T-helper 9 cell (primary cell): ENCODE measurements at places on chromosomes 16 and 17.

GRCh38 chr16:71218306-71218963 lies 12.1 kb downstream of the HYDIN start:
- no peak for DNase-seq

GRCh38 chr16:54936201-54936978 lies 5.7 kb downstream of the IRX5 start:
- no peak for DNase-seq

DNA sequence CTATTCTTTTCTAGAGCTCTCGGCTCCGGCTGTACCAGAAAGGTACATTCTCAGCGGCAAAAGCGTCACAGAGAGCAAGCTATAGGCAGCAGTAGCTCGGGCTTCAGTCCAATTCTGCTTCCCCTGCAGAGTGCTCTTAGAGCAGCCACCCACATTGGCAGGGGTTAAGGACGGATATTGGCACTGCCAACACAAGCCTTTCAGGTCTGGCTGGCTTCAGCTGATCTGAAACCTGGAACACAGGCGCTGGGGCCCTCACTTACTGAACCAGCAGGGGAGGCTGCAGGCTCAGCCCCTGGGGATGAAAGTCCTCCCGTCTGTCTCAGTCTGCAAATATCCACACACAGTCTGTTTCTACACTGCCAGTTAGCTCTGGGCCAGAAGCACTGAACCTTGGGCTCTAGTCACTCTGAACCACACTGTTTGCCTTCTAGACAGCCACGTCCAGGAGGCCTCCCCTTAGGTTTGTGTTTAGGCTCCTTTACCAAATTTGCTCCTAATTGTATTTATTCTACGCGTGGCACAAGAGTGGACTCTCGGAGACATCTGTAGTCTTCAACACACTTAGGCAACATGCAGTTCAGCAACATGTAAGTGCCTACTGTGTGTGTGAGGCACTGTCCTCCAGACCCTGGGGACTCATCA lies 40.1 kb downstream of the HIC1 start:
- no peak for DNase-seq

- DNase-seq: no peak
Measured at GRCh38 chr17:66467766-66468165, 165.4 kb downstream of the PRKCA start.

DNA sequence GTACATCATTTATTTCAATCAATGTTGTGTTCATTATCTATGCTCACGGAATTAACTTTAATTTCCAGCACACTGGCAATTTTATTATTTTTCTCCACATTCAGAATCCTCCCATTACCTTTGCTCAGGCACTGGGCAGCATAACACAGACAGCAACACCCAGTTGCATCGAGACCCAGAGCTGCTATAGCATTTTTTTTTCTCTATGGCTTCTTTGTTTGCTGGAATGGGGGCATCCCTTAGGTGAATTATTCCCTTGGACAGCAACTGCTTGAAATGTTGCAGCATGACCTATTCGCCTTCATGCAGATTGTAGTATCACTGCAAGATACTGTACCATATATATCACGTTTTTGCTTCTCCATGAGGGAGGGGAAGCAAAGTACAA lies 88.8 kb downstream of the CHD9NB start:
- no peak for DNase-seq

GRCh38 chr17:78125976-78126894 lies 2.3 kb downstream of the TMC6 start:
- no peak for DNase-seq

- no peak for DNase-seq
Measured at GRCh38 chr16:28865722-28866453, 2.2 kb downstream of the SH2B1 start.

- DNase-seq: no peak
Measured at GRCh38 chr17:82241183-82241925, 12.5 kb downstream of the SLC16A3 start.

DNA sequence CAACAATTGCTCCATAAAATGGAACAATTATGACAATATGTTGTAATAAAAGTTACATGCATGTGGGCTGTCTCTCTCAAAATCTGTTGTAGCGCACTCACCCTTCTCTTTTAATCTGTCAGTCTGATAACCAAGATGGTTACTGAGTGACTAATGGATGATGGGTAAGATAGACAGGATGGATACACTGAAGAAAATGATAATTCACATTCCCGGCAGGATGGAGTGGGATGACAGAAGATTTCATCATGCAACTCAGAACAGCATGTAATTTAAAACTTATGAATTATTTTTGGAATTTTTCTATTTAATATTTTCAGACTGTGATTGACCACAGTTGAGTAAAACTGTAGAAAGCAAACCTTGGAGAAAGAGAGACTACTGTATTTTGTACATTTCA lies 30.5 kb downstream of the CDH13 start:
- no peak for DNase-seq

DNA sequence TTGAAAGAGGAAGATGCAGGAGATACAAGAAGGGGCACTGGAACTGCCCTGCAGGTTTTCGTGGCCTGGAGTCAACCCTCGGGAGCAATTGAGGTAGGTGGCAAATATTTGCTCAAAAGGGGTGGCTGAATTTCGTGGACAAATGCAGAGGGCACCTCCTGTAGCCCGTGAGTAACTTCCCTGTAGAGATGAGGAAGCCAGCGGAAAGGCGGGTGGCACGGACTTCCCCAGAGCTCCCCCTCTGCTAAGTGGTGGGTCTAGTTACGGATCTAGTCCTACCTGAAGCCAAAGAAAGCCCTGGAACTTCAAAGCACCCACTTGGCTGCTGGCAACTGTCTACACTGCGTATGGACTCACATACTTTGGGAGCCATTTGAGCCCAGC lies 1.0 kb upstream of the ATP2C2 start:
- DNase-seq: no peak

DNA sequence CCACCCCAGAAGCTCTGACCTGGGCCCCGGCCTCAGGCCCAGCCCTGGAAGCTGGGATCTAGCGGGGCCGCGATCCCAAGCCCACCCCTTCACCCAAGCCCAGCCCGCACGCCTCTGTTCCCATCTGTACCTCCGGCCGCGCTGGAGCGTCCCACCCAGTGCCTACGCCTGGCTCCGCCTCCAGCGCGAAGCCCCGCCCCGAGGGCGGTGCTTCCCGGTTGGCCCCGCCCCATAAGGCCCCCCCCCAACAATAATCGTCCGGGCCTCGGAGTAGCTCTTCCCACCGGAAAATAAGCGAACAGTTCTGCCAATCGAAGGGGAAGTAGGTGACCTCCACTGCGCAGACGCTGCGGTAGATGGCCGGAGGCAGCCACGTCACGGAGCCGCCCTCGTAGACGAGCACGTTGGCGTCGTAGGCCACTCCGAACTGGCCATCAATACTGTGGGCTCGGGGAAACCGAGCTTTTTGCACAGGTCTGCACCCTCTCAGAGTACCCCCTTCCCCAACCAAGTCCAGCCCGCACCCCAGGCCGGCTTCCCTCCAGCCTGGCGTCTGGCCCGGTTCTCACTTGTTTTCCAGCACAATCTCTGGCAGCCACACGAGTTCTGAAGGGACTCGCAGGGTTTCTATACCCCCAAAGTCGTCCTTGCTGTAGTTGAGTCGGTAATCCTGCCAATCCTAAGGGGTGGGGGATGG lies 1.1 kb downstream of the CHRNE start:
- DNase-seq: peak; percentile 27

DNA sequence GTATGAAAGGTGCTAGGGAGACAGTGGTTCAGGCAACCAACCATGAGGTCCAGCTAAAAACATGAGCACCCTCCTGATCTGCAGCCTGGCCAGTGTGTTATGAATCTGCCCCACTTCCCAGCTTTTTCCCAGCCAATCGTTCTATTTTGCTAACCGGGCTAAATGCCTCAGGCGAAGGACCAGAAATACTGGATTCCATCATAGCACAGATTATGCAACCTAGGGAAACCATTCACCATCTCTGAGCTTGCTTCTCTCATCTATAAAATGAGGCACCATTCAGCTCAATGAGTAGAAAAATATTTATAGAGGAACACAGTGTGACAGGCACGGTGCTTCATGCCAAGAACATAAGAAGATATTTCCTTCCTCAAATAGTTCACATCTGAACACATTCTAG lies 45.2 kb upstream of the NUDT7 start:
- no peak for DNase-seq

DNA sequence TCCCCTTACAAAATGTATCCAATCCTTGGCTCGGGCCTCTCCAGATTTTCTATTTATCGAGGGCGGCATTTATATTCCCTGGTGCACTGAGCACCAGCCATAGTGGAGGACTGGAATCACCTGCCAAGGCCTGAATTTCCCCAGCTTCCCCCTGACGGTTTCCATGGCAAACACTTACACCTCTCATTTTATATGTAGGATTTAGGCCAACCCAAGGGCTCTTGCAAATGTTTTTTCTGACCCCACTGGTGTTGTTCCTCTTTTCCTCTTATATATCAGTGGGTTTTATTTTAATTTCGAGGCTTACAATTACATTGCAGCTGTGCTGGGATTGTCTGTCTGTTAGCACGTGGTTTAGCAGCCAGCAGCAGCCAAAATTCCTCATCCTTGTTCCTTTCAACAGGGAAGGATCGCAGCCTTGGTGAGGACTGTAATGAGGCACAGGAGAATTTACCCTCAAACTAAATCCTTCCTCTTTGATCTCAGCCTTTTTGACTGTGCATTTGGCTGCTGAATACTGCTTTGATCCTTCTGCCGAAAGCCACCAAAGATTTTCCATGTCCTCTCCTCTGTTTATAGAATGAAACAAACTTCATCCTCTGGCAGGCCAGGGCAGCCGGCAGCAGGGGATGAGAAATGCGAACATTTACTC lies 26.5 kb upstream of the CES5A start:
- DNase-seq: no peak

- DNase-seq: no peak
Measured at GRCh38 chr17:77403854-77404253, 263.1 kb downstream of the SEC14L1 start.

DNA sequence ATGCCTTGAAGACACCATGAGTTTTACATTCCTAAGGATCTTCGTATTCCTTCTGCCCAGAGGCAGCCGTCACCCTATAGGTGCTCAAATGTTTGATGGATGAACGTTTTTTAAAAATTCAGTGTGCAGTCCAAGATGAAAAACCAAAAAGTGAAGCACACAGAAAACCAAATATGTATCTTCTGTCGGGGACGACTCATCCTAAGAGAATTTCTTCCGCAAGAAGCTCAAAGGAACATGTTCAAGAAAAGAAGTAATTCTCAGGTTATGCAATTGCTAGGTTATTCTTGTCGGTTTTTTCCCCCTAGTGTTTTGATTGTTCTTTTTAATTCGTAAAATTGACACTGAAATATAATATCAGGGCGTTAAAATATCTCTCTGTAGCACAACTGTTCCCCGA lies 1.4 kb downstream of the CENPV start:
- DNase-seq: no peak

GRCh38 chr17:81371910-81372760 lies 23.1 kb upstream of the BAHCC1 start:
- DNase-seq: no peak

DNA sequence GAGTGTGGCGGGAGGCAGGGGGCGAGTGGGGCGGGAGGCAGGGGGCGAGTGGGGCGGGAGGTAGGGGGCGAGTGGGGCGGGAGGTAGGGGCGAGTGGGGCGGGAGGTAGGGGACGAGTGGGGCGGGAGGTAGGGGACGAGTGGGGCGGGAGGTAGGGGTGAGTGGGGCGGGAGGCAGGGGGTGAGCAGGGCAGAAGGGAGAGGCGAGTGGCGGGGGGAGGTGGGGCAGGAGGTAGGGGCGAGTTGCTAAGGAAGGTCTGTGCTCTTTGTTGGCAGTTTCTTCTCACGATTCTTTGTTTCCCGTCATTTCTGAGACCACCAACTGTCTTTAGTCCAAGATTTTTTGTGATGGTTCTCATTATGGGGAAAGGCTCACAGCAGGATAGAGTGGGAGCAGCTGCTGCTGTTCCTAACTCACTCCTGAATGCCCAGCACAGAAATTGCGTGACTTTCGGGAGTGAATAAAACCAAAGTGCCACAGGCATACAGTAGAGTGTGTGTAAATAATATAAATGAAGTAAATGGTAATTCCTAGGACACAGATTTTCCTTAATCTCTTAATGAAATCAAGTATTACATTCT lies 44.7 kb downstream of the COG7 start:
- no peak for DNase-seq

DNA sequence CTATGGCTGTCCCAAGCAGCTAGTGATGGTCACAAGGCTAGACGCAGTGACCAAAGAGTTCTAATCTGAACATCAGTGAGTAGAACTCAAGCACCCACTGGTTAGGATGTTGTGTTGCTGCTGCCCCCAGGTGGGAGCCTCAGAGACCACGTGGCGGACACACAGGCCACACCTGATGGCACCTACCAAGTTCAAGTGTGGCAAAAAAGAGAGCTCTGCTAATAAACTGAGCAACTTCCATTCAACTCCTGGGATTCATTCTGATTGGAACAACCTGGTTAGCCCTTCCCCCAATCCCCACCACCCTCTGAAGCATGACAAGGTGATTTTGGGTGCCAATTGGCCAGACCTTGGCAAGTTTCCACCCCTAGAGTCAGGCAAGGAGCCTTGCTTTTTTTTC lies 3.5 kb upstream of the LCMT1 start:
- DNase-seq: no peak

- DNase-seq: no peak
Measured at GRCh38 chr17:49989518-49989880, 5.5 kb downstream of the DLX3 start.

DNA sequence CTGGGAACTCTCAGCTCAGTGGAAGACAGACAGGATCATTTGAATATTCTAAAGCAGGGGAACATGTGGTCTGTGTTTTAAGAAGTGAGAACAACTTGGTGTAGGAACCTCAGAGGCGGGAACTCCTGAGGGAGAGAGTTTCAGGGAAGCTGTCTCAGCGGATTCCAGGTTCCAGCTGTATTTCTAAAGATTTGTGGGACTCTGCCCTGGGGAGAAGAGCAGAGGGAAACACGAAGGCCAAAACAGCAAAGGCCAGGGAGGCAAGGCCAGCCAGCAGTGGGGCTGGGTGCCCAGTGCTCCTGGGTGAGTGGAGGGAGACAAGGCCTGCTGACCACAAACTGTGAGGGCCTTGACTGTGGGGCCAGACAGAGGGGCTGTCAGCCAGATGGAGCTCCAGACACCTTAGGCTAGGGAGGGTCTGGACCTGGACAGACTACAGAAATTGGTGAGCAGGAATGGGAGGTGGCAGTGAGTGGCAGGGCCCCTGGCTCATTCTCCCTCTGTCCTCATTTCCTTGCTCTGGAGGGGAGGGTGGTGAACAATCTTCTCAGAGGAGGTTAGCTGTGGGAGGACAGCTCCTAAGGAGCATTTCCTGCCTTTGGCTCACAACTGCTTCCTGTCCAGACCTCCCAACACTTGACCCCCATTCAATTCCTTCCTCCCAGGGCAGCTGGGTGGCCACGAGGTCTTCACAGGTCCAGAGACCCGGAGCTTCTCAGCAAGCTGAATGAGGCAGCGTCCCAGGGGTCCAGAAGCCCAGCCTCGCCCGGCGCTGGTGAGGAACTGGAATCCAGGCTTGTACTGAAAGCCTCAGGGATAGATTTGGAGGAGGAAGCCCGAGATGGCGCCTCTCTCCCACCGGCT lies 21.0 kb upstream of the FZD2 start:
- no peak for DNase-seq
